CD4-positive, alpha-beta T cell treated with Interleukin-10 for 1 hour (primary cell): ENCODE measurements at places on chromosomes 6 and 20.

DNA sequence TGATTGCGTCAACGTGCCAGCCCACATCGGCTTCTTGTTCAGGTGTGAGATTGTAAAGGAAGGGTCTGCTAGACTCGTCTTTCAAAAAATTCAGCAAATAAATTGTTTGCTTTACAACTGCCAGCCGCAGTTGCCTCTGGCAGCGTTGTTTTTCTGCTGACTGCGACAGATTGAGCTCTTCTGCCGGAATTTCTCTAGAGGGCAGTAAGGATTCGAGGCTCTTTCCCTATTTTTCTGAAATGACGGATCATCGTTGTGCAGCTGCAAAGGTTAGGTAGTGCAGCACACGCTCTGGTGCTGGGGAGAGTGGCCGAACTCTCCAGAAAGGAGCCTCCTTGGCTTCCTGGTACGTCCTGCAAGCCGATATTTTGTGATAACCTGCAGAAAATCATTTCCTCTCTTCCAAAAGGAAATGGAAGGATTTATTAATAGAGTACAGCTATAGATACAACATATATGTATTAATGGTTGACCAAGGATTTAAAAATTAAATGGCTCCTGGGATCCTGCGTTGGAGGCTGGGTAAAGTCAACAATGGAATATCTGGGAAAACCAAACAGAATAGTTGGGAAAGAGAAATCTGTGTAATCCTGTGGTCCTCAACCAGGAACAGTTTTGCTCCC lies 121.9 kb upstream of the ZFP64 start:
- DNase-seq: no peak

DNA sequence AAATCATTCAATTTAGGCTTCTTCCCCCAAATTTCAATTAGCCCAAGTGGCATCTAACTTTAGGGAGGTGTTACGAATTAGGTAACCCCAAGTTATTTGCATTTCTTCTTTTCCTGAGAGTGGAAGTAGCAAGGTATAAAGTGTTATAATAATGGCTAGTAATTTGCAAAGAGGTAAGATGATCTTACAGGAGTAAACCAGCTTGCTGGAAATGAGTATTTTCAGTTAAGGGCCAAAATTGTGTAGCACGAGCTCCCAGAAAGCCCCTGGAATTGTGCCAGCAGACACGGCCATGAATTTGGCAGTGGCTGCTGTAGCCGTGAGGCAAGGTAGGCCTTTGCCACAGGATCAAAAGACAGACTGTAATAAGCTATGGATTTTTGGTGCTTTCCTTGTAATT lies 38.0 kb downstream of the CITED2 start:
- DNase-seq: peak; percentile 11

- DNase-seq: no peak
These were observed 46.1 kb downstream of the RAB44 start for GRCh38 chr6:36743538-36744303.

DNA sequence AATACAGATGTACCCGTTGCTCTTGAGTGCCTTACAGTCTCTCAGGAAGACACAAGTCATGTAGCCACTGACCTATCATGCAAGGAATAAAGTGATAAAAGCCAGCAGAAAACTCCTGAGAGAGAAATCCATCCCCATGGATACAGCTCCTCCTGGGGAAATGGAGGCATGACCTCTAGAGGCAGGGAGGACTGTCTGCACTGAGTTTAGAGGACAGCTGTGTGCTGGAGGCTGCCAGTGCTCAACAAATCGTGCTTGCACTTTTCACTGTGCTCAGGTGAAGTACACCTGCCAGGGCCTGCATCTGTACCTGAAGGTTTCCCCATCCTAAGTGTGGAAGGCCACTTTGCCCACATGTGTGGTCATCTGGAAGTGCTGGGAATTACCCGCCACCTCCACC lies 12.1 kb downstream of the CD93 start:
- no peak for DNase-seq

DNA sequence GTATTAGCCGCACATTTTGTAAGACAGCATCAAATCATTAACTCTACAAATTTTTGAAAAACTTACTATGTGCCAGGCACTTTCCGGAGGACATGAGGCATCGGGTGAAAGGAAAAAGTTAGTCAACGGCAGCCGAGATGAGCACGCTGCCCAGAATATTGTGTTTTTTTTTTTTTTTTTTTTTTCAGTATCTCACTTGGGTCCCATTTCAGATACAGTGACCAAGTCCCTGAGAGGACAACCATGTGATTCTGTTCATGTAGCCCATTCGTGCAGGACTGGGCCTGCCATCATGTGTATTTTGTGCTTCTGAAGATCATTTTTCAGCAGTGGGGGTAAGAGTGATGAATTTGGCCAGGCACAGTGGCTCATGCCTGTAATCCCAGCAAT lies 1.3 kb downstream of the SLA2 start:
- no peak for DNase-seq

DNA sequence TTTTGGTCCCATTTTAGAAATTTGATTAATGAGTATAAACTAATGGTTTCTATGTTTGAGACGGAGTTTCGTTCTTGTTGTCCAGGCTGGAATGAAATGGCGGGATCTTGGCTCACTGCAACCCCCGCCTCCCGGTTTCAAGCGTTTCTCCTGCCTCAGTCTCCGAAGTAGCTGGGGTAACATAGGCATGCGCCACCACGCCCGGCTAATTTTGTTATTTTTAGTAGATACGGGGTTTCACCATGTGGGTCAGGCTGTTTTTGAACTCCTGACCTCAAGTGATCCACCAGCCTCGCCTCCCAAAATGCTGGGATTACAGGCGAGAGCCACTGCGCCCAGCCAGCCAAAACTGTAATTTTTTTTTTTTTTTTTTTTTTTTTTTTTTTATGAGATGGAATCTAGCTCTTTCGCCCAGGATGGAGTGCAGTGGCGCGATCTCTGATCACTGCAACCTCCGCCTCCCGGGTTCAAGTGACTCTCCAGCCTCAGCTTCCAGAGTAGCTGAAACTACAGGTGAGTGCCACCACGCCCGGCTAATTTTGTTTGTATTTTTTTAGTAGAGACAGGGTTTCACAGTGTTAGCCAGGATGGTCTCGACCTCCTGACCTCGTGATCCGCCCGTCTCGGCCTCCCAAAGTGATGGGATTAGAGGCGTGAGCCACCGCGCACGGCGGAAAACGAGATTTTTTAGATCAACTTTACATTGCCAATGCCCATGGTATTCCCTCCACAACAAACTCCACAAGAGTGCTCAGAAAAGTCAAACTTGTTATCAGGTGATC lies 127.8 kb downstream of the HFE start:
- DNase-seq: no peak

- DNase-seq: no peak
These were observed 24.6 kb upstream of the CCDC167 start for GRCh38 chr6:37524025-37524969.

- DNase-seq: no peak
These were observed 35.3 kb downstream of the APCDD1L start for GRCh38 chr20:58479726-58480440.

DNA sequence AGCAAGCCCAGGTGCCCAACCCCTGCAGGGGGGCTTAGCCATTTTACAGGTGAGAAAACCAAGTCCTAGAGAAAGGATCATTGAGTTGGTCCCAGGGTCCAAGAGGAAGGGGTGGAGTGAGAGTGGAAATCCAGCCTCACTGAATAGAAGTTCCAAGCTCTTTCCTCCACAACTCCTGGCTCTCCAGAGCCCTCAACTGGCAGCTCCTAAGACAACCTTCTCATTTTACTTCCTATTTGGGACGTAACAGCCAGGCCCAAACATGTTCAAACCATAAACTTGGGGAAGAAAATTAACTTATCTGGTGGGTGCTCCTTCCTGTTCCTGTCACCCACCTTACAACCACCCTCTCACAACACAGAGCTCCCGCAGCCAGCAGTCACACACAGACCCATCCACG lies 57.9 kb downstream of the PRND start:
- DNase-seq: no peak

DNA sequence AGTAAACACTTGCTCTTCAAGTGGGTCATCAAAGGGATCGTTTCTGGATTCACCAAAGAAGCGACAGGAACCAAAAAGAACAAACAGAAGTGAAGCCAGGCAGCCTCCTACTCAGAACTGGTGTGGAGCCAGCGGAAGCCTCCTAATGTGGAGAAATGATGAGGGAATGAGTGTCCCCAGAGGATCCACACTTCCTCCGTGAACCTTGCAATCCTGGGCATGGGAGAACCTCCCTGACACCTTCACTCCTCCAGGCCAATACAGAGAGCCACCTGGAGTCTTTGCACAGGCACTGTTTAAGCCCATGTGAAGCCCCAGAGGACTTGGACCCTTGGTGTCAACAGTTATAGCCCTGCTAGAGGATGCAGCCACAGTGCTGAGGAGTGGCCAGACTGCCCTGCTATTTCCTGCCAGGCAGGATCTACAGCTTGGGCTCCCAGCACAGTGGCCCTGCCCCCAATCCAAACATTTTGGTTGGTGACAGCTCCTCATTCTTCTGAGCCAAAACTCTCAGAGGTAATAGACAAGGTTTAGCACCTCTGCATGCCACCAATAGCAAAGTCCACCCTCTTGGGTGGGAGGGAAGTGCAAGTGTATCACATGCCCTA lies 23.2 kb upstream of the SERINC1 start:
- no peak for DNase-seq
